ENCODE measurements at places on chromosomes 4 and X. TPM values are rescaled to one million over a fixed set of nuclear protein-coding genes. Genes with fewer than 3 reads are reported as not detected.
A peak's percentile ranks its signal among the peaks of the same experiment; 100 is the strongest.

The ATP8A1 gene
- 18.9 TPM for total RNA-seq

The CACNA1F gene
- total RNA-seq, result 0.12 TPM

The KLF8 gene
- total RNA-seq, result 4.4 TPM

DNA sequence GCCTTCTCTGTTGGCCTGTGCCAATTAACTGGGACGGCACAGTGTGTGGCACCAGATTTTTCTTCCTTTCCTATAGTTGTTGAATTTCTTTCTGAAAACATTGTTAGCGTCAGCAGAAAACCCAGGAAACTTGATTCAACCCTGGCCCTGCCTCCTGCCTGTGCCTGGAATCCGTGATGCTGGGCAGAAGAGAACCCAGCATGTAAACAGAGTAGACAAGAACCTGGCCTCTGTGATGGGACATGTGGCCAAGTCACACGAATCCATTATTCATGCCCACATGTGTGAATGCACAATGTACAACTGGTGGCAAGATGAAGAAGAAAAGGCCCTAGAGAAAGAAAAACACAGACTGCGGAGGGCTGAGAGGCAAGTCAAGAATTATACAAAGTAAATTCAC, 111.4 kb downstream of the EFHC2 start:
- H3K4me1 ChIP-seq, result no peaks in the 10 kb centered on the region
- H3K27ac ChIP-seq, result no peak overlapping the region
- DNase-seq, result no peak
- no peak overlapping the region for H3K4me3 ChIP-seq

The CENPVL1 gene
- not detected for total RNA-seq

DNA sequence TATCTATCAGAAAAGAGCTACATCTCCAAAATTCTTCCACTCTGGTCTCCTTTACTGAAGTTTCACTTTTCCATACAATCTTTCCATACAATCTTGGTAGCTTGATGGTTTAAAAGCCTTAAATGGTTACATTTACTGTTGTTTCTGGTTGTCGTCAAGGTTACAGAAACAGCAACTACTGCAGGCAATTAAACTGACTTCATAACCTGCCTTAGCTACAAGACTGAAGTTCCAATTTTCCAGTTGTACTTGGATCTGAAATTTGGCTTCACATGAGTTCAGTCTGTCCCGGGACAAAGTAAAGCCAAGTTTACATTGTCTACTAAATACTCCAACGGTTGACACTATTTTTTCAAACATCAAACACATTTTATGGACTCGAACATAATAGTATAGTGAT, 326.4 kb downstream of the ANKRD50 start:
- DNase-seq, result no peak
- H3K27me3 ChIP-seq, result no peaks in the 10 kb centered on the region
- no peak overlapping the region for H3K27ac ChIP-seq

The GAGE12D gene
- not detected for total RNA-seq

- H3K4me3 ChIP-seq, result no peak overlapping the region
- H3K36me3 ChIP-seq, result no peaks in the 10 kb centered on the region
- no peak for DNase-seq
- H3K4me1 ChIP-seq, result no peaks in the 10 kb centered on the region
- H3K27me3 ChIP-seq, result no peaks in the 10 kb centered on the region
Observed at GRCh38 chr4:36303426-36304137, 22.2 kb downstream of the DTHD1 start.

The ATP1B4 gene
- 7.1 TPM for total RNA-seq

The PDLIM3 gene
- total RNA-seq, result 2,718 TPM

DNA sequence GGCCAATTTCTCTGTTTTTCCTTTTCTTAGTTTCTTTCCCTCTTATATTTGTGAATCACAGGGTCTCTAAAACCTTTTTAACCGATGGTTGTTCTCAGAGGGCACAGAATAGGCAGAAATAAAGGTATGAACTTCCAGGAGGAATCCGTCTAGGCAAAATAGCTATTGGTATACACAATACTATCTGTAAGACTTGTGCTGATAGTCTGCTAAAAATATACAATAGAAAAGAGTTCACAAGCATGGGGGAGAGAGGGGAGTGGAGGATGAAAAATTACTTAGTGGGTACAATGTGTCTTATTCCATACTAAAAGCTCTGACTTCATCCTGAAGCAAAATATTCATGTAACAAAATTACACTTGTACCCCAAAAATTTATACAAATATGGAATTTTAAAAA, 30.2 kb downstream of the ANTXR2 start:
- H3K27me3 ChIP-seq, result no peaks in the 10 kb centered on the region
- no peak overlapping the region for H3K4me3 ChIP-seq

The GAGE12J gene
- not detected for total RNA-seq

DNA sequence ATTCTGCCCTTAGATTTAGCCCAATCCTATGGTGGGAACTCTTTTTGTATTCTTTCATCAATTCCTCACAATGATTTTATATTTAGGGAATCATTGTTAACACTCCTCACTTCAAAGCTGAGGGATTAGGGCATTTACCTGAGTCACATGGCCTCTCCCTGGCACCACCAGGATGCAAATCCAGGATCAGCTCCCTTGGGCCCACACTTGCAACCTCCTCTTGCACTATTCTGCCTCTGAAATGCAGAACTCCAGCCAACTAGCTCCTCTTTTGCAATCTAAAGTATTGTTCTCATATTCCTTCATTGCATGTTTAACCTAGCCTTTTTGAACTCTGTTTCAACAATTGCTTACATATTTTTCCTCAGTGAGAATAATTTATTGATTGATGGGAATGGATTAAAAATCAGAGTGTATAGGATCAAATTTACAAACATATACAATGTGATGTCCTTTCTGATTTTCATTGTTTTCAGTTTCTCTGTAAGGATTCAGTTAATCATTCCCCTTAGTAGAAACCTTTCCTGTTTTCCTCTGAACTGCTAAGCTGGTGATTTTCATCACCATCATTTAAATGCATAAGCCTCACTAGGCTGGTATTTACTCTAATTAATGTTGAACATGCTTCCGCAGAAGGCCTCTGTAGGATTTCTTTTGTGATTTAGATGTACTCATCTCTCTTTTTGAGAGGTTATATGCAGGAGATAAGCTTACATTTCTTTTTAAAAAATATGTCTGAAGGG, 3.3 kb upstream of the RELL1 start:
- H3K4me1 ChIP-seq, result peaks cover 13% of the 10 kb centered on the region
- no peak overlapping the region for H3K4me3 ChIP-seq
- no peak for DNase-seq
- H3K36me3 ChIP-seq, result no peaks in the 10 kb centered on the region
- no peaks in the 10 kb centered on the region for H3K27me3 ChIP-seq

The EFNB1 gene
- 10.9 TPM for total RNA-seq

DNA sequence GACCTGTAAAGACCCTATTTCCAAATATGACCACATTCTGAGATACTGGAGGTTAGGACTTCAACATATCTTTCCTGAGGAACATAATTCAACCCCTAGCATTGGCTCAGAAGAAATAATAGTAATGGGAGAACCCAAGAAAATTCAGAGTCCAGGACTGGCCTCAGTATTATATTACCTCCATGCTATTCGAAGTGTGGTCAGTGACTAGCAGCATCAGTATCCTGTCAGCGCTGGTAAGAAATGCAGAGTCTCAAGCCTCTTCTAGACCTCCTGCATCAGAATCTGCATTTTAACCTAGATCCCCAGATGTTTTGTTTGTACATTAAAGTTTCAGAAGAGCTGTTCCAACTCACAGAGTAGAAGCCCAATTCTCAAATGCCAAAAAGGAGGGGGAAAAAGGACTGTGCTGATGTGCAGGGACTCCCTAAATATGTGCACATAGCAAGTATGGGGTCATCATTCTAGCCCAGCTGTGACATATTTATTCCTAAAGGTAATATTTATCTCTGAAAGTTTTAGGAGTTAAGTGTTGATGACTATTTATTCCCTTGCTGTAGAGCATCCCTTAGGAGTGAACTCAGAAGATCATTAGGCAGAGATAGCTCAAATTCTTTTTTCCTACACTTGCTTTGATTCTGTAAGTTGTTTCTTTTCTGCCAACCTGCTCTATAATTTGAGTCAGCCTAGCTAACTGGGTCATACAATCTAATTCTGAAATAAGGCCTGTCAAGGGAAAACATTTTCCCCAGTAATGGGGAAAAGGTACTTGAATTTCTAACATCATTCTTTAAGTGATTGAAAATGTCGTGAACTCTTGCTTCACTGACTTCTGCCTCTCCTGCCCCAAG, 361.9 kb downstream of the ARHGAP24 start:
- H3K4me1 ChIP-seq, result no peaks in the 10 kb centered on the region
- no peak overlapping the region for H3K27ac ChIP-seq
- DNase-seq, result no peak
- H3K27me3 ChIP-seq, result no peaks in the 10 kb centered on the region
- no peak overlapping the region for H3K4me3 ChIP-seq

- H3K27me3 ChIP-seq, result no peaks in the 10 kb centered on the region
- no peak overlapping the region for H3K27ac ChIP-seq
- H3K4me1 ChIP-seq, result no peaks in the 10 kb centered on the region
Observed at GRCh38 chrX:86946569-86946968, 571.0 kb upstream of the KLHL4 start.

The CA5B gene
- total RNA-seq, result 1.7 TPM

The PPP1R3F gene
- 17.3 TPM for total RNA-seq

GRCh38 chr4:155624478-155624877, 42.2 kb upstream of the GUCY1A1 start:
- no peaks in the 10 kb centered on the region for H3K27me3 ChIP-seq
- H3K27ac ChIP-seq, result no peak overlapping the region
- DNase-seq, result no peak
- H3K4me3 ChIP-seq, result no peak overlapping the region
- no peaks in the 10 kb centered on the region for H3K36me3 ChIP-seq
- H3K4me1 ChIP-seq, result no peaks in the 10 kb centered on the region

DNA sequence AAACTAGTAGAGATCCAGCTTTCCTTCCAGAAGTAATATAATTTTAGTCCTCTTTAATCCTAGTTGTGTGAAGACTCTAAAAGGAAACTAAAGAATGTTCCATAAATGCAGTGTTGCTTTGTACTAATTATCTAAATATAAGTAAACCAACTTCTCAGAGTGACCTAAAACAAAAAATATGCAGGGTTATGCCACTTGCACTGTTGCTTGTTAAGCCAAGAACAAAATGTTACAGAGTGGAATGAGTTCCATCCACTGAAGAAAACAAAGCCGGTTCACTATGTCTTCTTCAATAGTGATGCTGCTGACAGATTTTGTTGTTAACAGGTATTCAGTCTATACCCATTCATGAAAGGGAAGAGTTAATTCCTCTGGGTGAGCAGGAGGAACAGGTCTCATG, 252.0 kb upstream of the DIAPH2 start:
- H3K4me3 ChIP-seq, result no peak overlapping the region
- H3K27me3 ChIP-seq, result peaks cover 26% of the 10 kb centered on the region
- no peak for DNase-seq
- no peaks in the 10 kb centered on the region for H3K36me3 ChIP-seq

DNA sequence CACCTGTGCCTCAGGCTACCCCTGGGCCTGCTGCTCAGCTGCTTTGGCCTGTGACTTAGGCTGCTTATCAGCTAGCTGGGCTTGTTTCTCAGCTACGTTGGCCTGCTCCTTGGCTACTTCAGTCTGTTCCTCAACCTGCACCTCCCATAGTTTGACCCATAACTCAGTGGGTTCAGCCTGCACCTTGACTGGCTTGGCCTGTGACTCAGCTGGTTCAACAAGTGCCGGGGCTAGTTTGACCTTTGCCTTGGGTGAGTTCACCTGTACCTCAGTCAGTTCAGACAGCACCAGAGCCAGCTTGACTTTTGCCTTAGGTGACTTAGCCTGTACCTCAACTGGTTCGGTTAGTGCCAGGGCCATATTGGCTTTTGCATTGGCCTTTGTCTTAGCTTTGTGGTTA, 171.2 kb downstream of the MSN start:
- H3K27ac ChIP-seq, result no peak overlapping the region
- H3K4me3 ChIP-seq, result no peak overlapping the region
- H3K4me1 ChIP-seq, result no peaks in the 10 kb centered on the region
- H3K36me3 ChIP-seq, result no peaks in the 10 kb centered on the region
- no peak for DNase-seq
- H3K27me3 ChIP-seq, result no peaks in the 10 kb centered on the region

- H3K27ac ChIP-seq, result no peak overlapping the region
- H3K4me1 ChIP-seq, result peaks cover 24% of the 10 kb centered on the region
- no peak overlapping the region for H3K4me3 ChIP-seq
- DNase-seq, result no peak
Observed at GRCh38 chr4:152115794-152116193, 355.0 kb upstream of the GATB start.

- DNase-seq, result no peak
- H3K4me3 ChIP-seq, result no peak overlapping the region
- H3K4me1 ChIP-seq, result peaks cover 22% of the 10 kb centered on the region
- no peaks in the 10 kb centered on the region for H3K27me3 ChIP-seq
Observed at GRCh38 chr4:123555807-123556273, 159.2 kb downstream of the SPRY1 start.

DNA sequence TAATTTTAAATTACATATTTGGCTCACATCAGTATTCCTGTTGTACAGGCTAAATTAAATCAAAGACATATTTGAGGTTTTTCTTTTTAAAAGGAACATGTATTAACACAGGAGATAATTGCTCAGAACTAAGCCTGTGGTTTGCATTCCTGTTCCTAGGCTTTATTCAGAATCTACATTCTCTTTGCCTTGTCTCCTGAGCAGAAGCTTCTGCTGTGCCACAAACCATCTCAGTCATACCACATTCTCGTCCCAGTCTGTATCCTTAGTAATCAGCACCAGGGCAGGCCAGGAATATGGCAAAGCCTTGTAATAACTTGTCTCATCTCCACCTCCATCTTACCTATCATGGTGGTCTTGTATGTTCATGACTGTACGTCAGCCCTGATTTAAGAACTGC, 162.8 kb downstream of the ARHGAP24 start:
- H3K36me3 ChIP-seq, result no peaks in the 10 kb centered on the region
- no peaks in the 10 kb centered on the region for H3K27me3 ChIP-seq
- no peak overlapping the region for H3K27ac ChIP-seq
- no peak for DNase-seq
- no peaks in the 10 kb centered on the region for H3K4me1 ChIP-seq

- H3K27me3 ChIP-seq, result peaks cover 1% of the 10 kb centered on the region
- no peak for DNase-seq
- H3K4me1 ChIP-seq, result peaks cover 27% of the 10 kb centered on the region
- H3K27ac ChIP-seq, result peak overlapping the region; percentile 54
- H3K4me3 ChIP-seq, result no peak overlapping the region
Observed at GRCh38 chr4:141028024-141028529, 105.2 kb downstream of the RNF150 start.

DNA sequence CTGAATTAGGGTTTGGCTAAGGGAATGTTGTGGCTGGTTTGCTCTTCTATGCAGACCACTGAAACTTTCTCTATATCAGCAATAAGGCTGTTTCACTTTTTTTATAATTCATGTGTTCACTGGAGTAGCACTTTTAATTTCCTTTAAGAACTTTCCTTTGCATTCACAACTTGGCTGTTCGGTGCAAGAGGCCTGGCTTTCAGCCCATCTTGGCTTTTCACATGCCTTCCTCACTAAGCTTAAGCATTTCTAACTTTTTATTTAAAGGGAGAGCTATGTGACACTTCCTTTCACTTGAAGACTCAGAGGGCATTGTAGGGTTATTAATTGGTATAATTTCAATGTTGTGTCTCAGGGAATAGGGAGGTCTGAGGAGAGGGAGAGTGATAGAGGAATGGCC, 142.3 kb downstream of the SHROOM4 start:
- H3K27ac ChIP-seq, result no peak overlapping the region
- DNase-seq, result no peak
- H3K27me3 ChIP-seq, result peaks cover 6% of the 10 kb centered on the region
- H3K4me3 ChIP-seq, result no peak overlapping the region

- no peak overlapping the region for H3K27ac ChIP-seq
- H3K4me1 ChIP-seq, result no peaks in the 10 kb centered on the region
- H3K27me3 ChIP-seq, result no peaks in the 10 kb centered on the region
- H3K36me3 ChIP-seq, result no peaks in the 10 kb centered on the region
Observed at GRCh38 chr4:113358784-113359183, 309.3 kb downstream of the ANK2 start.

The CT45A3 gene
- not detected for total RNA-seq

Measured in psoas muscle (tissue), 8 donors.